IPS-NIHi11 (cell line): ENCODE measurements at places on chromosomes 2 and 18.

DNA sequence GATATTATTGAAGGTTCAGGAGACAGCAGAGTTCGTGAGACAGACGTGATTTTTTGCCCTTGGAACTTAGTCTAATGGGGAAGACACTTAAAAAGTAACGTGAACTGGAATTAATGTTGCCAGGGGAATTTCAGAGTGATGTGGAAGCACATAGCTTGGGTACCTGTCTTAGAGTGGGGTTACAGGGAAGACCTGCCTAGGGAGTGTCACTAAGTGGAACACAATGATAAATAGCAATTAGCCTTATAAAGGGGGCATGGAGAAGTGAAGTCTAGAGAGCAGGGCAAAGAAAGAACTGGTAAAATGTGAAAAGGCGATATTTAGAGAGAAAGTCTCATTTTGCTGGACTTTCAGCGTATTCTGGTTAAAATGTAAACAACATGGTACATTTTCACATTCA lies 306.0 kb upstream of the TCF4 start:
- DNase-seq, result no peak

GRCh38 chr2:101038455-101039255 lies 36.6 kb downstream of the RPL31 start:
- DNase-seq, result no peak

DNA sequence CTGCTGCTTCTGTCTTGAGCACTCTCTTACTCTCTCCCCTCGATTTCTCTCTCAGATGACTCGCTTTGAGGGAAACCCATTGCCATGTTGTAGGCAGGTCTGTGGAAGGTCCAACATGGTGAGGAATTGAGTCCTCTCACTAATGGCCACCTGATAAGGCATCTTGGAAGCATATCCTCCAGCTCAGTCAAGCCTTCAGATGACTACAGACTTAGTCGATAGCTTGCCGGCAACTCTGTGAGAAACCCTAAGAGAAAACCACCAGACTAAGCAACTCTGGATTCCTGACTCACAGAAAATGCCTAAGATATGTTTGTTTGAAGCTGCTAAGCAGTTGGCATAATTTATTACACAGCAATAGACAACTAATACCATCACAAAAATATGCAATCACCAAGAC lies 51.2 kb downstream of the WDR75 start:
- DNase-seq, result no peak

GRCh38 chr18:36107477-36107876 lies 21.7 kb downstream of the SLC39A6 start:
- no peak for DNase-seq

- no peak for DNase-seq
Measured at GRCh38 chr2:67295851-67296250, 101.3 kb upstream of the ETAA1 start.
